Spleen (tissue), 13 donors: ENCODE measurements at places on chromosomes 6 and 20.

- no peak for DNase-seq
Measured at GRCh38 chr20:56987986-56988385, 278.5 kb downstream of the BMP7 start.

DNA sequence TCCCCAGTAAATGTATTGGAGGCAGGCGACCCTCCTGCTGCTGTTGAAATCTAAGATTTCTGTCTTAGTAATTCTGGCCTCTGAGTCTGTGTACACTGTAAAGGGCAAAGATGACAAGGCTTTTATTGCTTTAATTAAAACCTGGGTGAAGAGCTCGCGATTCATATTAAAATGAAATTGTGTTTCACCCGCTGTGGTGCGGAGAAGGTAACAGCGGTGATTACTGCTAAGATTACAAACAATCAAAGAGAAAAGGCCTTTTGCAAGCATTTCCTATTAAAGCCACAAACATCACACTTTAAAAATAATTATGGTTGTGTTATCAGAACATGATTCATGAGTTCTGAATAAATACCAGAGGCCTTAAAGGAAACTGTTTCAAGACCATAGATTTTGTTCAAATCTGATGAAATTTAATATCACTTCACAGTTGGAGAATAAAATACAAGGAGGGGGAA, 69.3 kb downstream of the TOX2 start:
- DNase-seq: no peak

GRCh38 chr6:29564875-29565274, 5.3 kb upstream of the UBD start:
- no peak for DNase-seq

GRCh38 chr6:144179828-144180227, 29.5 kb downstream of the STX11 start:
- DNase-seq: no peak

DNA sequence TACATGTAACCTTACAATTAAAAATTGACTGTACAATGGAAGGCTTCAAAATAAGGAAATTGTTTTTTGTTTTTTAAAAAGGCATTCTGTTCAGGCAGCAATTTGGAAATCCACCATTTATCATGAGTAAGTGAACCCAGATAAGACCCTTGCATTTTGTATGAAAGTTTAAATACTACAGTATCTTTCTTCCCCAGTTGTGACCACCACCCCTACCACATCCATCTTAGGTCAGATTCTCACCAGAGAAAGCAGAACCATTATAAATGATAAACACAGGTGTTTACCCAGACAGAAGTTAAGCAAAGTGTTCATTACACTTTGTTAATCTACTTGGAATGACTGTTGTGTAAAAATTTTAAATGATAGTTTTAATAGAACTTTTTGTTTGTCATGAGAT, 20.2 kb downstream of the SENP6 start:
- DNase-seq: no peak

GRCh38 chr6:42331019-42331418, 113.4 kb upstream of the MRPS10 start:
- no peak for DNase-seq

GRCh38 chr6:37788259-37788658, 31.3 kb upstream of the ZFAND3 start:
- no peak for DNase-seq

- DNase-seq: no peak
Measured at GRCh38 chr6:53744321-53744720, 50.5 kb upstream of the LRRC1 start.

DNA sequence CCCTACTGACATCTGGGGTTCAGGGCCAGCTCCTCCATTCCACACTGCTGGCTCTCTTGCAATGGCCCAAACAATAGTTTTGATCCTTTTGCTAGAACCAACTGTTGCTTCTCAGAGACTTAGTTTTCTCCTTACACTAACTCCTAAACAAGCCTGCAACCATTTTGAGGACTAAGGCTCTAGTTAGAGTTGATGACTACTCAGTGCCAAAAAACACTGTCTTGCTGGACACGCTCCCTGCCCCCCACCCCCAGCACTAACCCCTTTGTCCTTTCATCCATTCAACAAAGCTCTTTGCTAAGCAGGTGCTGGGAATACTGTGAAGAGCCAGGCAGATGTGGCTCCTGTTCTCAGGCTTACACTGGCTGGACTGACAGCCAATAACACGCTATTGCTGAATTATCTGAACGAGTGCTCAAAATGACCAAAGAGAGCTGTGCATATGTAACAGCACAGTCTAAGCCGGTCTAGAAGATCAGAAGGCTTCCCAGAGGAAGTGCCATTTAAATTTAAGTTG, 17.6 kb downstream of the GCLC start:
- DNase-seq: no peak

- DNase-seq: no peak
Measured at GRCh38 chr6:74182992-74183391, 487.0 kb downstream of the CD109 start.

- DNase-seq: no peak
Measured at GRCh38 chr6:26231006-26231587, 133.9 kb upstream of the BTN3A2 start.

- DNase-seq: peak; percentile 82
Measured at GRCh38 chr6:166707045-166707444, 80.0 kb upstream of the RPS6KA2 start.

GRCh38 chr6:30964075-30964474, 19.4 kb upstream of the MUC21 start:
- DNase-seq: no peak

DNA sequence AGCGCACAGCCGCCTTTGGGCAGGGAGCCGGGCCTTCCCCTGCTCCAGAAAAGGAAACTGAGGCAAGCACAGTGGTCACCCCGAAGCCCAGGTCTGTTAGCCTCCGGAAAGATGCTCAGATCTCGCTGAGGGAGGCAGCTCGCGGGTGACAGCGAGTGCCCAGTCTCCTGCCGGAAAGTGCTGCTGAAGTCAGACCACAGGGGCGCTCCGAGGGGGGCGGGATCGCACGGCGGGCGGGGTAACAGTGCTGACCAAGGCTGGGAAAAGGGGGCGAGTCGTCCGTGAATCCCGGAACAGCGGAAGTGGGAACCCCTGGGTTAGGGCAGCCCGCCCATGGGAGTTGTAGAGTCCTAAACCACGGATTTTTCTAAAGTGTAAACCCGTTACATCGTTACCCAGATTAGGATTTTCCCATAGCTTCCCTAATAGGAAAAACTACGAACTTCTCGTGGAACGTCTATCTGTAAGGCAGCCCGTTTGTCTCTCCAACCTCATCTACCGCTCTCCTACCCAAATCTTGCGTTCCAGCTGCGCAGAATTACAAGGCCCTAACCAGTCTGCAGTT, 504 bp downstream of the VPS16 start:
- peak; percentile 90 for DNase-seq

DNA sequence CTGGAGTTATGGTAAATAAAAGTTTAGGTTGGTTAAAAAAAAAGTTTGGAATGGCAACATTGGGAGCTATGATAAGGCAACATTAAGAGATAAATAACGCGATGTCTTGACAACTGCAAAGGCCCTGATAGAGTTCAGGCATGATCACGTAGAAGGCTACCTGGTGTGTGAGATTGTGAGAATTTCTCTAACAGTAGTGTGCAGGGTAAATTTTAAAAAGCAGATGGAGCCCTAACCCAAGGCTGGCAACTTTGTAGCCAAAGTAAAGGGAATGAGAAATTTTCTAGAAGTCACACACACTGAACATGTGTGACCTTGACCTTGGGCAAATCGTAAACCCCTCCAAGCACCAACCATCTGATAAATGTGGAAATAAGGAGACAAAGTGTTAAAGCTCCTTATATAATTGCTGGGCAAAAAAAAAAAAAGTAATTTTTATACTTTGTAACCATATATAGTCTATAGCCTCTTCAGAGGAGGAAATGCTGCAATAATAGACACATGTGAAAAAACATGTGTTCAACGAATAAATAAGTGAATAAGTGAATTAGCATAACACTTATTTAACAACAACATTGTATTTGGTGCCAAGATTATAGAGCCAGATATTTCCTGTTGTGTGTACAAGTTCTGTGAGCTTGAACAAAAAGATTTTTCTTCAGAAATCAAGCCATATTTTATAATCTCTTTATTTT, 18.2 kb downstream of the KCNQ5 start:
- no peak for DNase-seq

- peak; percentile 94 for DNase-seq
Measured at GRCh38 chr6:106510090-106510970, 119.0 kb downstream of the RTN4IP1 start.

DNA sequence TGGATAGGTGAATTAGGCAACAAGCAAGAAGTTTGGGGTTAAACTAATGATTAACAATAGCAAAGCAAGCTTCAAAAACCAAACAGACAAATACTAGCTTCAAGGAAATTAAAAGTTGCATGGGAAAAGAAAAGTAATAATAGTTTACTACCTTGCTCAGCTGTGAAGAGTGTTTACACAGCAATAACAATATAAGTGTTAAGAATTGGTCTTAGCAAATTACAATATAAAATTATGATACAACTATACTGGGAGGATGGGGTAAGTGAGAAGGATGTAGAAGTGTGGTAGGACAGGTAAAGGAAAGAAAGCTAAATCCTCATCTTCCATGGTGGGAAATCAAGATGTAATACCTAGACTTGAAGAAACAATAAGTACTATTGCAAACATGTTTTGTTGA, 137.7 kb upstream of the MAFB start:
- DNase-seq: no peak

- peak; percentile 69 for DNase-seq
Measured at GRCh38 chr20:59565768-59566461, 38.4 kb upstream of the PHACTR3 start.

- DNase-seq: no peak
Measured at GRCh38 chr6:134431421-134431859, 113.5 kb upstream of the SGK1 start.
